ENCODE measurements at places on chromosomes 6 and 20. TPM values are rescaled to one million over a fixed set of nuclear protein-coding genes. Genes with fewer than 3 reads are reported as not detected.

The IMPG1 gene
- polyA plus RNA-seq: 5.7 TPM

The PPP1R3G gene
- 3.4 TPM for polyA plus RNA-seq

DNA sequence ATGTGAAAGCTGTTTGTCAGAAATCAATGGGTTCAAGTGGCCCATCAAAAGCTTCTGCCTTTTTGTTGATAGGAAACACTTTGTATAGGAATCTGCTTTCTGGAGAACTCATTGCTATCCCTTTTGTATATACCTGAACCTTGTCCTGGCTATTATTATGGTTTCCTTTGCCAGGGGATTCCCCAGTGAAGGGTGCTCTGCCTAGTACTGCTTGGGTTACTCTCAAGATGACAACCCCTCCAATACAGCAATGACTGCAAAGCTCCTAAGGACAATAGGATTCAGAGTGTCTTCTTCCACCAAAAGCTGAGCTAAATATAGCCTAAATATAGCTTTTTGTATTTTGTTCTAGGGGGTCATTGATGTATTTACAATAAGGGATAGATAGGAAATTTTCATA is 54.0 kb upstream of the PTPRK start:
- DNase-seq: no peak

DNA sequence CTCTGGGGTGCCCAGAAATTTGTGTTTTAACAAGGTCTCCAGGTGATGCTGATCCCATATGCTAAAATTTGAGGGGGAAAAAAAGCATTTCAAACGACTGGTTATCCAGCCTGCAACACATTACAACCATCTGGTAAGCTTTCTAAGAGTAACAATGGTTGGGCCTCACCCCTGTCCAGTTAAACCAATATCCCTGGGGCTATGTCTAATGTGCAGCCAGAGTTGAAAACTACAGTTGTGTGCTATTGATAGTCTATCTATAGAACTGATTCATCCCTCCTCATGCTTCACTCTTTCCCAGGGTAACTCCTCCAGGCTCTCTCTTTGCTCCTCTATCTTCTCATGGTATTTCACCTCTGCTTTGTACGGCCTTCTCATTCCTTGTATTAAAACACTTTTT is 458.3 kb downstream of the MMUT start:
- DNase-seq: no peak

DNA sequence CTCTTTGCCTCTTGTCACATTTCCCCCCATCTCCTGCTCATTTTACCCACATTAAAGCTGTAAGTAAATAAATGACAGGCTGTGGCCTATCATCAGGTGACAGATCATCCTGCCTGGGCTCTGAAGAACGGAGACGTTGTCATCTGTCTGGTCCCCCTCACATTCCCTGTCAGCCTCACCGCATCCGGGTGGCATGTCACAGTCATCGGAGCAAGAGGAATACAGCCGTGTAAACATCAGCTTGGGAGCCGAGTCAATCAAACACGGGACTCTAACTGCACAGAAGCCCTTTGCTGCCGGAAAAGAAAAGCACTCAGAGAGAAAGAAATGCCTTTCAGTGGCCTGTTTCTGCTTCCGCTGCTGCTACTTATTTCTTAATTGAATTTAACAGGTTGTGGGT is 371.9 kb upstream of the ID4 start:
- DNase-seq: peak; percentile 61

- DNase-seq: no peak
Measured at GRCh38 chr6:7115543-7116231, 7.9 kb downstream of the RREB1 start.

GRCh38 chr20:51800060-51800871 is 2.1 kb downstream of the SALL4 start:
- peak; percentile 78 for DNase-seq

The ZBTB24 gene
- polyA plus RNA-seq: 15.7 TPM

DNA sequence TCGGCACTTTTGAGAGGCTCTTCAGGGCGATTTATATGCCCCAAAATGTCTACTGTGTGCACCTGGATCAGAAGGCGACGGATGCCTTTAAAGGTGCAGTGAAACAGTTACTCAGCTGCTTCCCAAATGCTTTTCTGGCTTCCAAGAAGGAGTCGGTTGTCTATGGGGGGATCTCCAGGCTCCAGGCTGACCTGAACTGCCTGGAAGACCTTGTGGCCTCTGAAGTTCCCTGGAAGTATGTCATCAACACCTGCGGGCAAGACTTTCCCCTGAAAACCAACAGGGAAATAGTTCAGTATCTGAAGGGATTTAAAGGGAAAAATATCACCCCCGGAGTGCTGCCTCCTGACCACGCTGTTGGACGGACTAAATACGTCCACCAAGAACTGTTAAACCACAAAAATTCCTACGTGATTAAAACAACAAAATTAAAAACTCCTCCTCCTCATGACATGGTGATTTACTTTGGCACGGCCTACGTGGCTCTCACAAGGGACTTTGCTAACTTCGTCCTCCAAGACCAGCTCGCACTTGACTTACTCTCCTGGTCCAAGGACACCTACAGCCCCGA is 8.2 kb downstream of the GCNT2 start:
- no peak for DNase-seq

GRCh38 chr20:31833931-31834521 is 11.4 kb downstream of the FOXS1 start:
- no peak for DNase-seq

DNA sequence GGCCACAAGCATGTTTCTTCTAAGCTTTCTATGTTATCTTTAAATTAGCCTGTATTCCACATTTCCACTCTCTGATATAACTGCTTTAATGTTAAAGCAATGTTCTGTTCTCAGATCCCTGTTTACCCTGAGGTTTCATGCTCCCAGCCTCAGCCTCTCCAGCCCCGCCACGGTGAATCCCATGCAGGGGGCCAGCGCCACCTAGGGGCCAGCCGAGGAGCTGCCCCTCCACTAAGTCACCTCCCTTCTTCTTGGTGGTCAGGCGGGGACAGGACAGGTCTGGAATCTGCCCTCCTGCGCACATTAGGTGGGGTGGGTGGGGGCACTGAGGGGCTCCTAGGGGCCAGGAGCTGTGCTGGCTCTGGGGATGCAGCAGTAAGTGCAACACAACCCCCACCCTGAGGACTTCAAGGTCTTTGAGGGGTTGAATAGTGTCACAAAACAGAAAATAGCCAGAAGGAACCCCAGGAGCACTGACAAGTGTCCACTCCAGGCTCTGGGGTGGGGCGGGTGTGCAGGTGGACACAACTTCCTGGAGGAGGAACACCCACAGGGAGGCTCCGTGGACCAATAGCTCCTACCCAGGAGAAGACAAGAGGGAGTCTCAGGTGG is 61.6 kb downstream of the RAB44 start:
- no peak for DNase-seq

The CD24 gene
- 929 TPM for polyA plus RNA-seq

GRCh38 chr6:134830194-134830593 is 119.7 kb downstream of the ALDH8A1 start:
- no peak for DNase-seq

The CLPSL2 gene
- not detected for polyA plus RNA-seq

- no peak for DNase-seq
Measured at GRCh38 chr6:128598571-128598970, 78.2 kb upstream of the PTPRK start.
